ENCODE measurements at places on chromosomes 13 and 19. TPM values are rescaled to one million over a fixed set of nuclear protein-coding genes. Genes with fewer than 3 reads are reported as not detected.

GRCh38 chr13:61084988-61085387 lies 330.7 kb downstream of the PCDH20 start:
- no peak for DNase-seq

- no peak for DNase-seq
Observed at GRCh38 chr13:110371550-110372465, 64.7 kb downstream of the COL4A2 start.

DNA sequence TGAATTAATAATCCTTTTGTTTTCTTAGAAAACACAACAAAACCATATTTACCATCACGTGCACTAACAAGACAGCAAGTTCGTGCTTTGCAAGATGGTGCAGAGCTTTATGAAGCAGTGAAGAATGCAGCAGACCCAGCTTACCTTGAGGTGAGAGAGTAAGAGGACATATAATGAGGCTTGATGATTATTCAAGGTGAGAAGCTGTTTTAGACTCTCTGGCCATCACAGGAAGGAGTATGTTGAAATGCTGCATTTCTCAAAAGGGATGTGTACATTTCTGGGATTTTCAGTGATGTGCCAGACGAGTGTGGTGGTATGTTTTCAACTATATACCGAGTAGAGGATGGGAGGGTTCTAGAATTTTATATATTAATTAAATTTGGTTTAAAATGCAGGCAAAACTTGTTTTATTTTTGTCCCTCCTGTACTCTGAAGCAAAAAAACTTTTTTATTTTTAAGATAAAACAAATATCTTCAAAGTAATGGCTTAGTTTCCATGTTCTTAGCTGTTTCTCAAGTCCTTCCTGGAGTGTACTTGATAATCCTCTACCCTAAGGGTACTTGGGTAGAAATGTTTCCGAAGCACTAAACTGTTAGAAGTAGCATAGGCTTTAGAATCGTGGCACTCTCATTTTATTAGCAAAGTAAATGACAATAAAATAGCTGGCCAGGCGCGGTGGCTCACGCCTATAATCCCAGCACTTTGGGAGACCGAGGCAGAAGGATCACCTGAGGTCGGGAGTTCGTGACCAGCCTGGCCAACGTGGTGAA lies 51.1 kb downstream of the N4BP2L1 start:
- no peak for DNase-seq

- no peak for DNase-seq
Observed at GRCh38 chr13:82713687-82714405, 1168.4 kb downstream of the SLITRK1 start.

The EXOC3L2 gene
- total RNA-seq: 0.08 TPM
